ENCODE measurements at places on chromosomes 1 and 21.

DNA sequence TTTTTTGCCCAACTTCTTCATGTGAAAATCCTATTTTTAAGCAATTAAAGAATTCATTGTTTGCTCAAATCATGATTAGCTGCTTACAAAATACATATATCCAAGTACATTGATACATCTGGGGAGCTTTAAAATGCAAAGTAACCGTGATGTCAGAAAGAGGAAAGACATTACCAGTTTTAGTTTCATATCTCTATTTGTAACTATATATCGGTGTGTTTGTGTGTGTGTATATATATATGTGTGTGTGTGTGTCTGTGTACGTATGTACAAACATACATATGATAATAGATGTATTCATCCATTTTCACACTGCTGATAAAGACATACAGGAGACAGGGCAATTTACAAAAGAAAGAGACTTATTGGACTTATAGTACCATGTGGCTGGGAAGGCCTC lies 310.1 kb downstream of the DPYD start:
- DNase-seq = no peak

DNA sequence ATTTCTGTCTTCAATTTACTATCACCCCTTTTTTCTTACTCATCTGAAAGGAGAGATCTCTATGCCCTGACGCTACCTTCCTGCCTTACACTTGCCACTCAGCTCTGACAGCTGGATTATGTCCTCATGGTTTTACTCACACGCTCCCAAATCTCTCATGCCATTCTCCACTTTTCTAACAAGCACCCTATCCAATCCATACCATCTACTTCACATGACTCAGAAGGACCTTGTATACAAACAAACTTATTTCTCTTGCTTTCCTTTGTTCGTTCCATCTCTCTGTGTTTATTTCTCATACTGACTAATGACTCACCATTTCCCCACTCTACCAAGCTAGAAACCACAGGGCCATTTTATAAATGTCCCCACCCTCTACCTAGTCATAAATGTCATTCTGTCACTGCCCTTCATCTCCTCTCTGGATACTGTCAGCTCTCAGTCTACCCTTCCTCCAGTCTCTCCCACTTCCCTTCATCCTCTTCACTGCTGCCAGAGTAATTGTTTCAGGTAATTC lies 87.3 kb downstream of the USP24 start:
- no peak for DNase-seq

GRCh38 chr1:1062348-1063163 lies 11.6 kb downstream of the RNF223 start:
- no peak for DNase-seq

GRCh38 chr1:202811296-202812175 lies 782 bp downstream of the PCAT6 start:
- no peak for DNase-seq

- DNase-seq = peak; percentile 17
These were observed 116.3 kb downstream of the ST6GALNAC3 start for GRCh38 chr1:76190749-76191424.

DNA sequence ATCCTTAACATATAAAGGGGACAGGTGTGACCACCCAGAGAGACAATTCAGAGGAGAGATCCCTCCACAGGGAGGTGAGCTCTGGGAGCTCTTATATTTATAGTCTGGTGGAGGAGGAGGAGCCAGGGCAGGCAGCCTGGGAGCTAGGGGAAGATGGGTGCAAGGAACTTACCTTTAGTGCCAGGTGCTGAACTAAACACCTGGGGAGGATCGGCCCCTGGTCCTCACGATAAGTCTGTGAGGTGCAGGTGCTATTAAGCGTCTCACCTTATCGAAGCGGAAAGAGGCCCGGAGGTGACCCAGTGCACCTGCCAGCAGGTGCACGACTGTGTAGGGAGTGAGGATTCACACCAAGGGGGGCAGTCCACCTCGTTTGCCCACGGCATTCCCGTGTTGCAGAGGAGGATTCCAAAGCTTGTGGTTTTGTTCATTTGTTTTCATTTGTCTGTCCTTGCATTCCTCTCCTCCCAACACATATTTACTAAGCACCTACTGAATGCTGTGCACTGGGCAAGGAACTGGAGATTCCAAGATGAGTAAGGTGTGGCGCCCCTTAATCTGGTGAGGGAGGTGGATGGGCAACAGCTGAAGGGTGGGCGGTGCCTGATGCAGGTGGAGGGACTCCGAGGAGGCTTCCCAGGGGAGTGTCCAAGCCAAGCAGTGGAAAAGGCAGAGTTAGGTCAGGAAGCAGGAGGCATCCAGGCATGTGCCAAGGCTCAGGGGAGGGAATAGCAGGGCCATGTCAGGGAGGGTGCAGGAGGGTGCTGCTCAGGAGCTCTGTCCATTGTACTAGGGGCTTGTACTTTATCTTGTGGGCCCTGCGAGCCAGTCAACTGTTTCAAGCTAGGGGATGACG lies 11.5 kb downstream of the ARHGEF10L start:
- peak; percentile 60 for DNase-seq

- DNase-seq = no peak
These were observed 198.6 kb upstream of the HMCN1 start for GRCh38 chr1:185535621-185536020.

DNA sequence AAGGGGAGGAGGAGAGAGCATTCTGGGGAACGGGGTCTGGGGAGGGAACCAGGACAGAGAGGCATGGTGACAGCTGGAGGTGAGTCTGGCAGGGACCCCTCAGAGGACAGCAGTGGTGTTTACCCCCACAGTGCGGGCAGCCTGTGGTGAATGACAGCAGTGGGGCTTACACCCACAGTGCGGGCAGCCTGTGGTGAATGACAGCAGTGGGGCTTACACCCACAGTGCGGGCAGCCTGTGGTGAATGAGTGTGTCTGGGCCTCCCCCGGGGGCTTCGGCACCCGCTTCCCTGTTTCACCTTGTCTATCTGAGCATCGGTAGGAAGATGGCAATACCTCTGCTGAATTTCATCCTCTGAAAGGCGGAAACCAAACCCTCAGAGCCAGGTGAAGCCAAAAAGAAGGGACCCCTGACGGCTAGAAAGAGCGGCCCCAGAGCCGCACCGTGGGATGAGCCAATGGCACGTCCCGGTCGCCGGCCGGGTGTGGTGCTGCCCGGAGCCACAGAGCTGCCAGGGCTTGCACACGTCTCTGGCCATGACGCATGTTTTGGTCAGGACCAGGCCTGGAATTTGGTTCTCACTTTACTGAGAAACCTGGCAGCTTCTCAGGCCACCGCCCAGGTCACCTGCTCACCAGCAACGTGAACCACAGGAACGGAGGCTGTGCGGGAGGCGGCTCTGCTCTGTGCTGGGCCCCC lies 54.1 kb downstream of the SIK1 start:
- DNase-seq = no peak

DNA sequence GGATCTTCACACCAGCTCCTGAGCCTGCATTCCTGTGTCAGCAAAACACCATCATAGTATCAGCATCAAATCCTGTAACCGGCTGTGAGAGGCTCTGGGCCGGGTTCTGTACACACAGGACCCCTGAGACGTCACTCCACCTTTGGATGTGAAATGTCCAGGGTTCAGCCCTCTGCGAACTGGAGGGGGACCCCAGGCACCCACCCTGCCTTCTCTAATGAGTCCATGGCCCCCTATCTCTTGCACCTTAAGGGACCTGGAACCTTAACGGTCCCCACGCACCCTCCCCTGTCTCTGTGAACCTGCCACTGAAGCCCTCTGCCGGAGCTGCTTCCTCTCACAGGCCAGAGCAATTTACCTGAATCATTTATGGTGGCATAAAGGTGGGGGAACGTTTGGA lies 257.8 kb downstream of the NPHP4 start:
- no peak for DNase-seq

GRCh38 chr21:31351438-31351837 lies 7.4 kb upstream of the TIAM1 start:
- no peak for DNase-seq

- DNase-seq = no peak
These were observed 187.1 kb upstream of the CACNA1E start for GRCh38 chr1:181296180-181296579.

DNA sequence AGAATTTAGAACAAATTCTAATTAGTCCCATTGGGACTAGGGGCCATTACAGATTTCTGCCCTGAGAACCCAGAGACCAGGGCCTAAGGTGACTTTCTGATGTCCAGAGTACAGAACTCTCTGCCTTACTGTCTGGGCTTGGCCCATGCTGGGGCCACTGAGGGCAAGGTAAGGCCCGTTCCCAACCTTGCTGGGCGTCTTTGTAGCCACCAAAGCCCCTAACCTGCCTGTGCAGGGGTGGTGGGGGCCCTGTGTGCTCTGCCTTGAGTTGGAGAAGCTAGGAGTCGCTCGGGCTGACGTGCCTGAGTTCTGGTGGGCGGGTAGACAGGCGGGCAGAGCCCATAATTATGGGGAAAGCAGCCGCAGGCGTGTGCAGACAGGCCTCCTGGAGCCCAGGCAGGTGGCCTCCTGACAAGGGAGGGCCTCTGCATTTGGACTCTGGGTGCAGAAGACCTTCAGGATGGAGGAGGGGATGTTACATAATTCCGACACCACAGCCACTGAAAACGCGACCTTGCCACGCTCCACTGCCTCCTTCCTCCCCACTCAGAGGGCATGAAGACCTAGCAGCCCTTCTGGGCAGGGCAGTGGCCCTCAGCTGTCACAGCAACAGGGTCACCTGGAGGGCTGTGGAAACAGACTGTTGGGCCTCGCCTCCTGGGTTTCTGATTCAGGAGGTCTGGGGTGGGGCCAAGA lies 239.9 kb upstream of the TMEM51 start:
- DNase-seq = no peak
